ENCODE measurements at places on chromosomes 3 and 15.

DNA sequence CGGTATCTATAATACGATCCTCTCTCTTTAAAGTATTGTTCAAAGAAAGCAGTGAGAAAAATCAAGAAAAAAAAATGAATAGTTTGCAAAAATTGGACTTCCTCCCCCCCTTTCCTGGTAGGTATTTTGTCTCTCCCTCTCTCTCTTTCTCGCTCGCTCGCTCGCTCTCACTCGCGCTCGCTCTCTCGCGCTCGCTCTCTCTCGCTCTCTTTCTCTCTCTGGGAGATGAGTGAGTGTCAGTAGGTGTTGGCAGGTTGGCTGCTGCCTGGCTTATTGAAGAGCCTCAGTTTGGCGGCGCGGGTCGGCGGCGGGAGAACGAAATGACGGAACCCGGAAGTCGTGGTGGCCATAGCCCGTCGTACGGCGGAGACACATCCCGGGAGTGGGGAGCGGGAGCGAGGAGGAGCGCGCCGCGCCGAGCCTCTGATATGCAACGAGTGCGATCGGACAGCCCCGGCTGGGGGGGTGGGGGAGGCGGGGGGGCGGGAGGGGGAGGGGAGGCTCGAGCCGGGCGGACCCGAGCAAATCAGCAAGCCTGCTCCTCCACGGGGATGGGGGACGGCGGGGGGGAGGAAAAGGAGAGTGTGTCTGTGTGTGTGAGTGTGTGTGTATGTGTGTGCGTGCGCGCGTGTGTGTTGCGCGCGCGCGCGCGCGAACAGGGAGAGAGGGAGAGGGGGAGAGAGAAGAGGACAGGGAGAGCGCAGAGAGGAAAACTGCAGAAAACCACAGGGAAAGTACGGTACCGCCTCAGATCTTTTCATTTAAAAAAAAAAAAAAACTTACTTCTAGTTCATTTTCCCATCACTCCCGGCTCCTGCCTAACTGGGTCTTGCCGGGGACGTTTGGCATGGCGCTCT, at the start of gene MEIS2:
MEIS2 (minus strand) TSS at position 441 of the 857 bp plus-strand sequence. CDS start 1,083 bp downstream, outside the sequence.
- DNase-seq, result no peak

DNA sequence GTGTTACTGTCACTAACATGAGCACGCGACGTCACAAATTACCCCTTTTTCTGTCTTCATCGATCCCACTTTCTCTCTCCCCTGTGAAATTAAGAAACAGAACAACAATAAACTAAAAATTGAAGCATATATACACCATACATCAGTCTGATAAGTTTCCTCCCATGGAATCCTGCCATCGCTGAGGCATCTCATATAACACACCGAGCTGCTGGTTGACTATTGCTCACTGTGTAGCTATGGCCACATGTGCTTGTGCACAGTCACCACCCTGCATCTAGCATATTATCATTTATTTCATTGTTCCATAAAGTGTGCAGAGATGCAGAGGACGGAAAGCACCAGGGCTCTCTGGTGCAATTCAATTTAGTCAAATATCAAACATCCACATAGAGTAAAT, 777.9 kb upstream of the ARRDC4 start:
- no peak for DNase-seq

GRCh38 chr3:177335728-177336127, 138.4 kb upstream of the TBL1XR1 start:
- DNase-seq, result no peak

DNA sequence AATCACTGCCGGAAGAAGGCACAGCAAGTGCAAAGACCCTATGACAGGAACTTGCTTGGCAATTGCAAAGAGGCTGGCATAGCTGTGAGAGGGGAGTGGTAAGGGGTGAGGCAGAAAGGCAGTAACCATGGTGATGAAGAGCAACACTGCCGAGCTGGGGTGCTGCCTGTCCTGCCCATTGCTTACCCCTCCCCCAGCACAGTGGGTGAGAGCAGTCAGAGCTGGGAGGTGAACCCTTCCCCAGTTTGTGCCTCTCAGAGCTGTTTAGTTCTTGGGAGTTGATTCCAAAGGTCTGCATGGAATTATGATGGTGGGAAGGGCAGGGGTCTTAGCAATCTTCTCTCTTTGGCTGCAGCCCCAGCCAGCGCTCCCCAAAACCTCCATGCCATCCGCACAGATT, 8.8 kb downstream of the TYRO3 start:
- no peak for DNase-seq

DNA sequence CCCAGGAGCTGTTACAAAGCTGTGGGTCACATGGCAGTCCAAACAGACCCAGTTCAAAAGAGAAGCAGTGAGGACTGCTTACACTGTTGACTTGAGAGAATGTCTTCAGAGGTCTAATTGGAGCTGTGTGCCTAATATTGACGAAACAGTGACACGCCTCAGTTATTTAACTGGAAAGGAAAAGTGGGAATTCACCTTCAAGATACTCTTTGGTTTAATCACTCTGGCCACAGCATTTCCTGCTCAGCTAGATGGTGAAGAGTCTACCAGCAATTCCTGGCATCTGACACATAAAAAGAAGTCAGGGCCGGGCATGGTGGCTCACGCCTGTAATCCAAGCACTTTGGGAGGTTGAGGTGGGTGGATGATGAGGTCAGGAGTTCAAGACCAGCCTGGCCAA, 326.4 kb downstream of the SV2B start:
- peak; percentile 56 for DNase-seq

DNA sequence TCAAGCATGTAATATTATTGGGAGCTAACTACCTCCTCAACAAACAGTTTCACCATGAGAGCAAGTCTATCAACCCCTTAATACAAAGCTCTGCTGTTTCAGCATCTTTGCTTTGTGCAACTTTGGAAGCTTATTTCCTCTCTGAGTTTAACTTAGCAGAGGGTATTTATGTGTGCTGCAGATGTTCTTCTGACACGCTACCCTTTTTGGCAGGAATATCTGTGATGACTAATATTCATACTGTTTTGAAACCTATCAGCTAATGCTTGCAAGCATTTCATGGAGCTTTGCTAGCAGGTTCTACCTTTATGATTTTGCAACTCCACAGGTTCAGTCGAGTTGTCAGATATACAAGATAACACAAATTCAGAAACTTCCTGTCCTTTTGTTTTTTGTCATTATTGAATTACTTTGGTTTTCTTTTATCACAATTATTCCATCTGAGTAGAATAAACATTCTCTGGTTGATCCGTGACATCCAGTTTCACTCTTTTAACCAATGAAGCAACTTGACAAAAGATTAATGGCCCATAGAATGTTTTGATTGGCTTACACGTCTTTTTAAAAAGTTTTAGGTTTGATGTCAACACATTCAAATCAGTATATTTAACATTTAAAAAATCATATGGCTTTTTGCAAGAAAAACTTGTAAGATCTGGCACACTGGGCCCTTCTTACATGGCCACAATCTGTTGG, 1.7 kb upstream of the SLC9A9 start:
- peak; percentile 42 for DNase-seq

- DNase-seq, result no peak
These were observed 29.1 kb upstream of the MTMR10 start for GRCh38 chr15:31020542-31020941.

DNA sequence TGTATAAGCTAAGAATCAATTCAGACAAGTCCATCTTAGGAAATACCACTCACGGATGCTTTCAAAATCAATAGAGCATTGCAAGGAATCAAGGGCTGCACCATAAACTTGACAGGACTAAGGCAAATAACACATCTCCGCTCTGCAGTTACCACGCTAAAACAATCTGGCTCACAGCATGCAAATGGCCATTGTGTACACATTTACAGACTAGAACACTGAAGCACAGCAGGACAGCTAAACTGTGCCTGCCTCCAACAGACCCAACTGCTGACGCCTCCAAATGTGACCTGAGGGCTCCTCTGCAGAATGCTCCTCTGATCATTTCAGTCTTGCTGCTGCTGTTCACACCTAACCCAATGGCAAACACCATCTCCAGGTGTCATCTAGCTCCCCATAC, 104.3 kb downstream of the MEX3B start:
- no peak for DNase-seq

- no peak for DNase-seq
These were observed 18.6 kb downstream of the SAMD7 start for GRCh38 chr3:169929830-169930519.

DNA sequence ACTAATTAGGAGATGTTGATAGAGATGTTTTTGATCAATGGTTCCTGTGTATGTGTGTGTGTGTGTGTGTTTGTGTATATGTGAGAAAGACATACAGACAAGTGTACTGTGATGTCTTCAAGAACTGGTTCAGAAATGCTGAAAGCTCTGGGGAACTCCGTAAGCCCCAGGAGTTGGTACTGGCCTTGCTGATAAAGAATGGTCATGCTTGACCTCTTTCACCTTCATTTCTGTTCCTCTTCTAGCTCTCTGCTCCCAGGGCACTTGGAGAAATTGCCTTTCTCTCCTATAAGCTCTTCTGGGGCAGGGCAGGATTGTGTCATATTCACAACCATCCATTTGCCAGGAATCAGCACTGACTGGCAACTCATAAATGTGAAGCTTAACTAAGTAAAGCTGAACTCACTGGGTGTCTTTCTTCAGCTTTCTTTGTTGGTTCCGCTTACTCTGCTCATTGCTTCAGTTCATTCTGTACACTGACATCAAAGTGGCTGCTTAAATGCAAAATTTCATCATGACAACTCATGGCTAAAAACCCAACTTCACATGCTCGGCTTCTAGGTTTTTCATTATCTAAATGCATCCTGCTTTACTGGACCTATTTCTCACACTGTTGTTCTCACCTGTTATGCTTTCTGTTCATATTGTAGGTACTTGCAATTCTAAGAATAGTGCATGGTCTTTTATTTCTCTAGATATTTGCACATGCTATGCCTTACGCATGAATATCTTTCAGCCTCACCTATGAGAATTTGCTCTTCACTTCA, 162.1 kb upstream of the LYSMD4 start:
- DNase-seq, result no peak

GRCh38 chr3:184085389-184085852, 11.4 kb upstream of the HTR3E start:
- peak; percentile 1 for DNase-seq

- DNase-seq, result peak; percentile 5
These were observed 24.4 kb downstream of the MAGEF1 start for GRCh38 chr3:184687363-184688015.

GRCh38 chr3:183911763-183912506, 27.3 kb upstream of the PARL start:
- no peak for DNase-seq

DNA sequence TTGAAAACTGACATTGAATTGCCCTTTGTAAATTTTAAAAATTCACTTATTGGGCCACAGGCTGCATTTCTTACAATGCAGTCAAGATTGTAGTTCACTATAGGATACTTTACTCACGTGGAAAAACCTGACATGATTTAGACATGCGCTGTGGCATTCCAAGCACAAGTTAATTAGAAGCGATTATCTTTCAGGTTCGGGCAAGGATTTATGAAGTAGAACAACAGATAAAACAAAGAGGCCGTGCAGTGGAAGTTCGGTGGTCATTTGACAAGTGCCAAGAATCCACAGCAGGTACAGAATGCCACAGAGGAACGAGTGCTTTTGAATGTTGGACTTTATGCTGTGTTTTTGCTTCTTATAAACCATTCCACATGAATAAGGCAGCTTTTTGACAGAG, 37.8 kb downstream of the GPR171 start:
- no peak for DNase-seq

- no peak for DNase-seq
These were observed at the start of gene BCHE for GRCh38 chr3:165837058-165837525. Gene BCHE (minus strand): TSS chr3:165837423. CDS start chr3:165831033, 6,390 bp downstream.

GRCh38 chr15:53829923-53830459, 70.5 kb upstream of the WDR72 start:
- no peak for DNase-seq

DNA sequence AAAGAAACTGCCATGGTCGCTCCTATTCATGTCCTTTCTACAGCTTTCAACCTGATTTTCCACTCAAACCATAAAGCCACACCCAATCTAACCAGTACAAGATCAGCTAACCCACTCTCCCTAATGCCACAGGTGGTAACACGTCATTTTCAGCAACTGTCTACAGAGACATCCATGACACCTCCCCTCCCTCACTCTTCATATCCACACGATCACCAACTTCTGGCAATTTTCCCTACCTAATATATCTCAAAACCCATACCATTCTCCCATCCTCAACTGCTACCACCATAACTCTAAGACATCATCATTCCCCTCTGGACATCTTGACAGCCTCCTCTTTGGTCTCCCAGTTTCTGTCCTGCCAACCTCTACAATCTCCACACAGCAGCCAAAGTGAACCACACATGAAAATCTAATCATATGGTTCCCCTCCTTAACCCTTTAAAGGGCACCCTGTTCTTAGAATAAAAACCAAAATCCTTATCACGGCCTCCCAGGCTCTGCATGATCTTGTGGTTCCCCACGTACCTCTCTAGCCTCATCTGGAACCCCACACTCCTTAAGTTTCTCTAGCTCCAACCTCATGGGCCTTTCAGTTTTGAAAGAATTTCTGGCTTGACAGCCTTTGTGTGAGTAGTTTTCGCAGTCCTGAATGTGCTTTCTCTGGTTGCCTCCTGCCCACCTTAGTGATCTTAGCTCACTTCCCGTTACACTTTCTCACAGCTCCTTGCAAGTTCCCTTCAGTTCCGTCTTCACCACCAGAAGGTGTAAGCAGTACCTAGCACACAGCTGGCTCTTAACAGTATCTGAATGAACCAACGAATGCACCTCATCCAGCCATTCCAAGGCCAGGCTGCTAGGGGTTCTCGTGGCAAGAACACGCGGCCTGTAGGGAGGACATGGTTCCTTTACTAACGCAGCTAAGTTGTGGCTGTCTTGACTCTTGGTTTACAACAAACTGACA, 33.4 kb downstream of the SPINK8 start:
- peak; percentile 44 for DNase-seq

- no peak for DNase-seq
These were observed 664.6 kb downstream of the AGBL1 start for GRCh38 chr15:86744198-86744780.

DNA sequence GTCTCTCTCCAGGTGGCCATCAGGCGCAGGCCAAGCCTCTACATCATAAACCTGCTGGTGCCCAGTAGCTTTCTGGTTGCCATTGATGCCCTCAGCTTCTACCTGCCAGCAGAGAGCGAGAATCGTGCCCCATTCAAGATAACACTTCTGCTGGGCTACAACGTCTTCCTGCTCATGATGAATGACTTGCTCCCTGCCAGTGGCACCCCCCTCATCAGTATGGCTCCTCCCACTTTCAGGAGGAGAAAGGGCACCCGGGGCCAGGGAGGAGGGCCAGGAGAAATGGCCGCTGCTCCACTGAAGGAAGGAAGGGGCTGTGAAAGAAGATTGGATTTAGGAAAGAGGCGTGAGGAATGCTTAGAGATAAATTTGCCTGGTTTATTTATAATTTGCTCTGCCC, 6.6 kb downstream of the HTR3C start:
- DNase-seq, result no peak

DNA sequence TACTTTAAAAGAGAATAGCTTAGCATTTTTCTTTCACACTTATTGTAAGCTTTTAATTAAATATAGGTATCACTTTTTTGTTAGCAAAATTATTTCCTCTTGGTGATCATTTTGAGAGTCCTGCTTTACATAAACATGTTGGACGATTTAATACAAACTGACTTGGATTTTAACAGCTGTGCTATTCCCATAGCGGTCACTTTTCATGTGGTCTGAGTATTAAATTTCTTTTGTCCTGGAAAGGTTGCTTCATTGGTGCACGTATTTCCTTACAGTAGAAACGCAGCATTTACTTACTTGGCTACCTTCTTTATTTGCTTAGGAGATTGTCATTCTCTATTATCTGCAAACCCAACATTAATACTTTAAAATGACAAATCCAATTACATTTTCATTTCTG, 109.4 kb downstream of the ATG7 start:
- no peak for DNase-seq

Data from CD4-positive, alpha-beta T cell treated with Interleukin-4 for 4 hours (primary cell).